Right atrium auricular region (tissue), 2 donors: ENCODE measurements at places on chromosomes 1 and 21.
A peak's percentile ranks its signal among the peaks of the same experiment; 100 is the strongest.

DNA sequence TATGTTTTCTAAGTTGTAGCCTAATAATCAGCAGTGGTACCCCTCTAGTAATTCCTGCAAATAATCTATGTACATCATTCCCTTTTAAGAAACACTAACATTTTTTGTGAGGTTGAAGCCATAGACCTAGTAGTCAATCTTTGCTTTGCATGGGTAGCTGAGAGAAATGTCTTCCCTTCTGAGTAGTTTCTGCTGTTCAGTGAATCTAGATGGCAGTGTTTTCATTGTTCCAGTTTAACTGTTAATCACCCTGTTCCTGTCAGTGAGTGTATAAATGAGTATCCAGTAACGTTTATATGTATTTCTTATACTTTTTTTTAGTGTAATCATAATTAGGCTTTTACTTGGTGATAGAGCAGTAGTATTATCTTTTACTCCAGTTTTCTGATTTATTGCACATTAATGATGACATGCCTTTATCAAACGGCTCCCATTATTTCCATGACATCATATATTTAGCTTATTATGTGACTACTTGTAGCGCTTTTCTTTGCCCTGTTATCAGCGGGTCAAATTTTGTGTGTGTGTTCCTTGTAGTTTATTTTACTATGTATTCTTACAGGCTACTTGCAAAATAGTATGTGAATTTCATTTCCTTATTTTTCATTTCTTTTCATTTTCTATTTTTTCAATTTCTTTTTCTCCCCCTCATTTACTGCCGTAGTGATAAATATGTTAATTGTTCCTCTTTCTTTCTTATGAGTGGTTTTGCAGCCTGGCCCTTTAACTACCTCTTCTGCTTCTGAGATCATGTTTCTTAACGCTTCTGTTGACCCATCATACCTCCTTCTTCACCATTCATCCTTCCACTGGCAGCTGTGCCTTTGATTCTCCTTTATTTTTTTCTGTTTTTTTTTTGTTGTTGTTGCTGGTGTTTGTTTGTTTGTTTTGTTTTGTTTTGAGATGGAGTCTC, 18.8 kb downstream of the CEP350 start:
- no peak for DNase-seq

DNA sequence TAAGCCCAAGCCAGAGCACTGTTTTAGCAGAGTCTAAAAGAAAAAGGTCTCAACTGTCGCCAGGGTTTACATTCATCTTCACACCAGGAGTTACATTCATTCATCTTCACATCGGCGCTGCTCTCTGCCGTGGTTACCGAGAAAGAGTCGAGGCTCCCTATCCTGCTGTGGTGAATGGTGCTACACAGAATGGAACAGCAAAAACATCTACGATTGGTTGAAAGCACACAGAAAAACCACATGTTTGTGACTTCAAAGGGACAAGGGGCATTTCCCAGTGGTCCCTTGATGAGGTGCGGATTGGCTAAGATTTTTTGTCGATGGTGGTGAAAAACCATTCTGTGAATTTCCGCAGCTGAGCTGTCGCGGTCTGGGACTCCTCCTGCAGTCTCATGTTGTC, 231.1 kb downstream of the SIPA1L2 start:
- DNase-seq = no peak

DNA sequence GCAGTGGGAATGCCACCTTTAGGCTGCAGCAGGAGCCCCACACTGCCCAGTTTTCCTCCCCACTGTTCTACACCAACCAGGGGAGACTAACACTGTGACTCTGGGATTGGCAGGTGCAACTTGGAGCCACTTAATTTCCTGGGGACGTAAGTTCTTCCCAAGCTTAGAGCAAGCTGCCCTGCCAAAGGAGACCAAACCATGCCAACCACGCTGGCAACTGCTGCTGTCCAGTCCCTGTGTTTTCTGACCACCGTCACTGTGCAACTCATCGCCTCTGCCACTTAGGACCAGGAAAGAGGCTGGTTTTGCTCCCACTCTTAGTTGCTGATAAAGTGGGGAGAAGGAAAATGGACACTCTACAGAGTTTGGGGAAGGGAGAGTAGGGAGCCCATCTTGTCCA, 50.5 kb downstream of the VANGL1 start:
- DNase-seq = no peak

DNA sequence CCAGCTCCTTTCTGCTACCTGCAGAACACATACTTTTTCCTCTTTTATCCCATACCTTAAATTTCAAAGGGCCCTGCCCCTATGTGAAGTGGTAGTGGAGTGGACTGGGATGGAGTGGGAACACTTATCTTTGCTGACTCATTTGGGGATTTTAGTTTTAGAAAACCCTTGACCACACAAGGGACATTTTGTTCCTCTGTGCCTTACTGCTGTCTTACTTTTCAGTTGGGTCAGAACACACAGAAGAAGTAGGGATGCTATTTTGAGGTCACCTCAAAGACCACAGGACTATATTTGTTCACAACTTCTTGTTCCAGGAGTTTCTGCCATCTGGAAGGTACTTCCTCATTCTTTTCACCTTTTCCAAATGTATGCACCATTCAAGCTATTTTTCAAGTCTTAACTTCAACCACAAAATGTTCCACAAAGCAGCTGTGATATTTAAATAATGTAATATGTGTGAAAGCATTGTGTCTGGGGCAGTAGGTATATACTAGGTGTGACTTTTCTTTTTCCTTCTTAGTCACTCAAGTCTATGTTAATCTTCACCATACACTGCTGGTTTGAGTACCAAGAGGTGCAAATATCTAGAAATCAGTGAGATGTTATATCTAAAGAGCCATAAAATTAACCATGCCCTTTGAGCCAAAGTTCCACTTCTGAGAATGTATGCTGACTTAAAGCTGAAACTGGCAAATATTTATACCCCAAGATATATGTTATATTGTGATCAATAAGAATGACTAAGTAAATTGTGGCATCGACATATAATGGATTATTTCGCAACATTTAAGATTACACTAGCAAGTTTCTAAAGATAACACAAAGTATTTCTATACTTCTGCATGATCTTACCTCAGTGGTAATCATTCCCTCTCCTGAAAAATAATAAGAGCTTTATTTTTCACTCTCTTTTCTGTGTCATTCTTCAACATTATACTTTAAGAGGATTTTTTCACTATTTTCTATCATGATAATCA, 308.5 kb downstream of the MRPL39 start:
- no peak for DNase-seq

- DNase-seq = no peak
These were observed 9.7 kb downstream of the SKI start for GRCh38 chr1:2237773-2238172.

DNA sequence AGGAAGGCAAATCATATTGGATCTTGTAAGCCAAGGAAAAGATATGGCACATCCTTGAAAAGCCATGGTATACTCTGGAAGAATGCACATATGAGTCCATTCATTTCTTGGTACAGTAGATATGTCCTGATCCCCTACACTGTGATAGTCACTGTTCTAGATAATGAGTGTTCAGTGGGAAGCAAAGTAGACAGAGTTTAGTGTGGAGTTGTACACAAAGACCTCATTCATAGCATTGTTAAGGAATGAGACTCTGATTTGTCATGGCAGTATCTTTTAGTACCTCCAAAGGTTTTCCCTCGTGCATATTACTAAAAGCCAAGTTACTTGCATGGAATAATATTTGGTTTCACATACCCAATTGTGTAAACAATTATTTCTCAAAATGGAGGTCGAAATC, 204.7 kb downstream of the NFIA start:
- no peak for DNase-seq

DNA sequence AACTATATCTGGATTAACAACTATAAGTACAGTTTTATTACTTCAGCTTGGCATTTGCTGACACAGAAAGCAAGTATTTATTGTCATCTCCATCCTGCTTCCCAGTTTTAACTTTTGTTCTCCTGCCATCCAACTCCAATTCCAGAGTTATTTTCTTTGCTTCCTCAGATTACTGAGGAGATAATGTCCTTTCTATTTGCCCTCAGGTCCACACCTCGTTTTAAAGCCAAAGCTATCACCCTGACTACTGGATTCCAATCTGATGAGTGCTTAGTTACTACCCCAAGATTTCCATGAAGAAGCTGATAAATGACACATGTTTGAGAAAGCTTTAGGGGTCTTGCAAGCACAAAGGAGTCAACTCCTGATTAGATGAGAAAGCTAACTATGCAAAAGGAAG, 25.2 kb downstream of the ACKR1 start:
- DNase-seq = no peak

GRCh38 chr1:69506721-69507120, 61.0 kb upstream of the LRRC7 start:
- no peak for DNase-seq

- no peak for DNase-seq
These were observed 41.7 kb downstream of the PLXNA2 start for GRCh38 chr1:208202333-208202995.

DNA sequence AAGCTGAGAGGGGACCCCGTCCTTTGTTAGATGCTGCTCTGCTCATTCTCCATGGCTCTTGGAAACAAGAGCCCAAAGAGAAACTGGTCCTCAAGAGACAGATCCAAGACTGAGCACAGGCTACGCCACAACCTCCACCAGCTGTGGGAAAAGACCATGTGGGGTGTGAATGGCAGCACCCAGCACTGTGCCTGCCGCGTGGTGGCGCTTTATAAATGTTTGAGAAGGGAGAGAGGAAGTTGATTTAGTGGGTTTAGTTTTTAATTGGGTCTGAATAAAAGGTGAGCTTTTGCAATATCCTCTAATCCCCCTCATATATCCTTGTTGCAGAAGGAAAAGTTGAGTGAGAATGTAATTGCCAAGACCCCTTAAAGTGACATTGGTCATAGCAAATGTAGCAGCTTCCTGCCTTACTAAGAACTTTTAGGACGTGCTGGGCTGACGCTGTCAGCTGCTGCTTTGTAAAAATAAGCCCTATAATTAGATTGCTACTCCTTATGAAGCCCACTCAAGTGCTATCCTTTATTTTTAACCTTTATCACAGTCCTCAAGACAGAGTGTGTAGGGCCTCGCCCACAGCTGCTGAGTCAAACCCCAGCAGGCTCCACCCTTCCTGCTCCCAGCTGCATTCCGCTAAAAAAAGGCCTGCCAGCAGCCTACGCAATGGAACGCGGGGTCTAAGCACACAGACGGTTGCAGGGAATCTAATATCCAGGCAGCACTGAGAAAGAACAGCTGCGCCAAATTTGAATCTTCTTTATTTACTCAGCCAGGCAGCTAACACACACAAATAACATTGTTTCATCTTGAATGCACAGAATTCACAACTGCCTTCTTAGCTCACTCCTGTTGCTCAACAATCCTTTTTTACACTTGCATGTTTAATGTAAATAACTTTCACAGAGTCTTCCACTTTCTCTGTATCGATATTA, 47.4 kb upstream of the PRDX6 start:
- DNase-seq = peak; percentile 93

DNA sequence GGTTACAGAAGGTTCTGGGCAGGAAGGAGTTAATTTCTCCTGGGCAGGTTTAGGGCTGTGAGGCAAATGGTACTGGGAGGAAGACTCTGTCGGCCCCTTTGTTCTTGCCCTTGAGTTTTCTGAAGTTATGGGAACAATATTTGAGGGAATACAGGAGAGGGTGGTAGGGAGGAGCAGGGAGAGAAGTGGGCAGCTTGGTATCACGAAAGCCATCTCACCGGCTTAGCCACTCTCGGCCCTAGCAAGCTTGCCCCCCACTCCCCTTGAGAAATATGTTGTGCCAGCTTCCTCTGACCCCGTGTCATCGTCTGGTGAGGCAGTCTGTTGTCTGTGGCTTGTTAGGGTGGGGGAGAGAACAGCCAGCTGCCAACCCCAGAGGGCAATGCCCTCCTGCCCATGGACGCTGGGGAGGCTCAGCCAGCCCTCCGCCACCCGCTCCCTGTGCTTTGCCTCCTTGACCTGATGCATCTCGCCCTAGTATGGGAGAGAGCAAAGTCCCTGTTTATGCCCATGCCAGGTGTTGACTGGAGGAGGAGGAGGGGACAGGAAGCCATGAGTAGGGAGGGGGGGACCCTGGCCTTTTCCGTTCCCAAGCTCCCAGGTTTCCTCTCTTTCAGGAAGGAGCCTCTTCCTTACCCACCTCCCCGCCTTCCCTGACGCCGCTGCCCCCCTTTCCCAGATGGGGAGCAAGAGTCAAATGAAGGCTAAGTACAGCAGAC, 1.2 kb downstream of the EFNA1 start:
- no peak for DNase-seq

GRCh38 chr21:31667132-31667531, 7.6 kb downstream of the SOD1 start:
- DNase-seq = no peak
